ENCODE measurements at places on chromosomes 3 and 15. TPM values are rescaled to one million over a fixed set of nuclear protein-coding genes. Genes with fewer than 3 reads are reported as not detected.

Gene ACKR4
- not detected for total RNA-seq

Gene LCTL
- total RNA-seq, result not detected

Gene SPSB4
- total RNA-seq, result 0.34 TPM

Gene ARL14
- under 0.01 TPM for total RNA-seq

Gene PDZRN3
- 0.34 TPM for total RNA-seq

Gene SGO1
- total RNA-seq, result 0.14 TPM

Gene LSAMP
- total RNA-seq, result not detected

Gene HRG
- total RNA-seq, result not detected

Gene ZXDC
- total RNA-seq, result 25.3 TPM

Gene UBE2Q2
- 40.7 TPM for total RNA-seq

Gene CHCHD6
- total RNA-seq, result 20.5 TPM

Gene DLL4
- total RNA-seq, result under 0.01 TPM

Gene EFCC1
- not detected for total RNA-seq

Gene TGM4
- 0.34 TPM for total RNA-seq

Gene TM4SF18
- not detected for total RNA-seq

Gene PARP6
- 24.3 TPM for total RNA-seq

Gene FILIP1L
- 2.7 TPM for total RNA-seq

Gene CYP1A2
- not detected for total RNA-seq

Gene GRIP2
- 0.07 TPM for total RNA-seq

Gene TEX55
- total RNA-seq, result not detected

Gene TMC3
- not detected for total RNA-seq

Gene EPHB3
- total RNA-seq, result 11.3 TPM

Gene GABRB3
- 0.34 TPM for total RNA-seq

Gene NECTIN3
- total RNA-seq, result 2.4 TPM

Gene IVD
- total RNA-seq, result 21.5 TPM

Gene LMOD3
- not detected for total RNA-seq

Gene SCN11A
- total RNA-seq, result under 0.01 TPM

Gene ARIH2
- 139 TPM for total RNA-seq

Gene SLCO2A1
- total RNA-seq, result under 0.01 TPM

Gene SI
- total RNA-seq, result not detected

Gene ROPN1
- total RNA-seq, result not detected

Gene PLCB2
- not detected for total RNA-seq

Gene TP63
- total RNA-seq, result 254 TPM

Gene SERPINI2
- not detected for total RNA-seq

Gene SKOR1
- total RNA-seq, result under 0.01 TPM

Gene PIK3CB
- 38.2 TPM for total RNA-seq

Gene UNC13C
- total RNA-seq, result under 0.01 TPM

Gene DUOXA1
- 50.6 TPM for total RNA-seq

Gene ST3GAL6
- total RNA-seq, result 1.4 TPM

Gene GREM1
- total RNA-seq, result 0.07 TPM

Gene ARNT2
- total RNA-seq, result 0.50 TPM

Gene TRPM1
- total RNA-seq, result 0.68 TPM

Gene HYAL2
- 76.5 TPM for total RNA-seq

Gene CHDH
- total RNA-seq, result 0.21 TPM

Gene DUOXA2
- total RNA-seq, result not detected

Gene C2CD4B
- total RNA-seq, result 0.28 TPM

Gene DOCK3
- total RNA-seq, result under 0.01 TPM

Gene VIPR1
- total RNA-seq, result 6.2 TPM

Gene PDIA5
- total RNA-seq, result 34.5 TPM

Gene ETFA
- 135 TPM for total RNA-seq

Gene RLBP1
- total RNA-seq, result 0.28 TPM
